ENCODE measurements at places on chromosomes 12 and 14.

- DNase-seq, result no peak
Observed at GRCh38 chr14:91732439-91732838, 553 bp upstream of the CATSPERB start.

DNA sequence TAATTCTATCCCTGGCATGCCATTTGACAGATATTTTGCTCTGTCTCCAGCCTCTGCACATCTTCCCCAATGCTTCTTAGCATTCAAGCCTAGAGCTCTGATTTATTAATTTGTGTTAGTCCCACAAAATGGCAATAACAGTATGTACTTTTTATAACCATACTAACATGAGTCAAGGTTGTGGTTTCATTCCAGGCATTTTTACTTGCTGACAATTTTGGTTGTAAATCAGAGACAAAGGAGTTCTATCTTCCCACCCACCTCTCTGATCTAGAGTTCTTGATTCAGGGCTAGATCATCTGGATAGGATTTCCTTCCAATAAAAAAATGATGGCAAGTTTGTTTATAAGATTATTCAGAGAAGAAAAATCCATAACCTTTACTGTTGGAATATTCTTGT, 18.5 kb upstream of the CISTR start:
- DNase-seq, result no peak

DNA sequence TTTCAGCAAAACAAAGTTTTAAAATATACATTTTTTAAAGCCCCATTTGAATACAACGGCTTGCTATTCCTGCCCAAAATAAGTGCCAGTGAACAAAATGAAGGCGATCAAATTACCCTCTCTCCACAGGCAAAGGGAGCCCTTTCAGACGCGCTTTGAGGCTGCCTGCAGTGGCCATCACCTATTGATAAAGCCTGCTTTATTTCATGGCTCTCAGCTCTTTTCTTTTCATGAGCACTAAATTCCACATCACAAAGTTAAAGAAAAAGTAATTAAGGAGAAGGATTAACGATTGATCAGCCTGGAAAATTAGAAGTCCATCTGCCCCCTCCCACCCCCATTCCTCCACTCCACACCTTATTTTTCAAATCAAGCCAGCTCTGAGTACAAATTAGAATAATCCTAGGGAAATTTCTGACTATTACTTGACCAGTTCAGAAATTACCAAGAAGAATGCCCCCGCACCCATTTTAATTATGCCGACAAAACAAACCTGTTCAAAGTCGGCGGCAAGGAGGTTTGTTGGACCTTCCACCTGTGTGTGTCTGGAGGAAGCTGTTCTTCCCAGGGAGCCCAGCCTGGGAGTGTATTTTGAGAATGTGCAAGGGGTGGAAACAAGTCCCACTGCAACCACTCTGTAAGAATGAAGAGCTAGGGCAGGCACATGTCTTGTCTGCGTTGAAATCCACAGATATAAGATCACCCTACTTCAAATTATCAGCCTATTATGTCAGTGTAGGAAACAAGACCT, 64.2 kb upstream of the RIC8B start:
- no peak for DNase-seq

DNA sequence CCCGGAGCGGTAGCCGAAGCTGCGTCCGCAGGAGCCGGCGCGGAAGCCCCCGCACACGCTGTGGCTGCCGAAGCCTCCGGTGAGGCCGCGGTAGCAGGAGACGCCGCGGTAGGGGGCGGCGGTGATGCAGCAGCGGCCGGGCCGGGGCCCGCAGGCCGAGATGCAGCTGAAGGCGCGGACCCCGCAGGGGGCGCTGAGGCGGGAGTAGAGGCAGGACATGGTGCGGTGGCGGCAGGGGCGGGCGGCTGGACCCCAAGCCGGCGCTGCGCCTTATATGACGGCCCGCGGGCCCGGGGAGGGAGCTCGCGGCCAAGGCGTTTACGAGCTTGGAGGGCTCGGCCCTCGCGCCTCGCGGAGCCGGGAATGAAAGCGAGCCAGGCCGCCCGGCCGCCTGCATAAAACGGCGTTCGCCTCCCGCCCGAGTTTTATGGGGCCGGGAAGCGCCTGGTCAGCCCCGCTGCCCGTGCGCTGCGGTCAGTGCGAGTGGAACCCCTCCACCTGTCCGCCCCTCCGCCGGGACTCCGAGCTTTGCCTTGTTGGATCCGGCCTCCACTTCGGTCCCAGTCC, 16.0 kb upstream of the KRT86 start:
- no peak for DNase-seq

DNA sequence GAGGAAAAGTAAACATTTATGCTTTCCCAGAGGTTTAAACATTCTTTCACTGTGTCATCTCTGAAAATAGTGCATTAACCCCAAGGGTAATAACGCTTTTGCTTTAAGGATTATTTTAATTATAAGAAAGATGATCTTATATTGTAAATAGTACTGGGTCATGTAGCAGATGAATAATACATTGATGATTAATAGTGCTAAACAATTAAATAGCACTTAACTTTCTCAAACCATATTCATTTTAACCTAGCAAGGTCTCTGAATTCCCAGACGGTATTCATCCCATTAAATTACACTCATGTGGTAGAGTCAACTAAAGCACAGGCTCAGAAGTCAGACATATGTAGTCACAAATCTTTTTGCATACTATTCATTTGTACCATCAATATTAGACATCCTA, 115.6 kb upstream of the FAR2 start:
- DNase-seq, result no peak

GRCh38 chr12:89251342-89252271, 100.7 kb downstream of the DUSP6 start:
- no peak for DNase-seq

- no peak for DNase-seq
Observed at GRCh38 chr14:104435147-104436046, 144.2 kb upstream of the C14orf180 start.

- no peak for DNase-seq
Observed at GRCh38 chr14:42095155-42095554, 488.5 kb downstream of the LRFN5 start.

DNA sequence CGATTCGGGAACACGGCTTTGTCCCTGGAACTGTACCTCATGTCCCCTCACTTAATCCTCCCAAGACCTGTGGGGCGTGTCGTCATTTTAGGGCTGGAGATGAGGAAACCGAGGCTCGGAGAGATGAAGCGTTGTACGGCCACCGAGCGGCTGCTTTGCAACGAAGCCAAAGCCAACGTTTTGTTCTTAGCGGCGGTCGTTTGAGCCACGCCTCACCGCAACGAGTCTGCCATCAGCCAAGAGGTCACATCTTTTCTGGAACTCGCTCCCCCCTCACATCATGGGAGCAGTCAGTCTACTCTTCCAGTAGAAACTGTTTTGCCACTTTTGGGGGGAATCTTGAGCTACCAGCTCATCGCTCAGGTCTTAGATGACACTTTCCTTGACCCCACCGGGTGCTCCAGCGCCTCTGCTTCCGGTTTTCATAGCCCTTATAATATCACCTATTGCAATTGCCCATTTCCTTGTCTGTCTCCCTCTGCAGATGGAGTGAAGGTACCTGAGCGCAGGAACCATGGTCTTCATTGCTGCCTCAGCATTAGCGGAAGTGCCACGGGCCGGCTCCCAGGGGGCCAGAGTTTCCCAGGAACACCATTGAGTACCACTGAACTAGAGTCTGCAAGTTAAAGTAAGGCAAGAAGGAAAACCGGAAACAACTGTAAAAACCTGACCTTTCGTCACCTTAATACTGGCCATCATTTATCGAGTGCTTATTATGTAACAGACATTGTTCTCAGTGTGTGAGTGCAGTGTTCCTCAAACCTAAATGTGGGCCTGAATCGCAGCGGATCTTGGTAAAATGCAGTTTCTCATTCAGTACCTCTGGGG, 19.6 kb downstream of the NINJ2 start:
- DNase-seq, result no peak

DNA sequence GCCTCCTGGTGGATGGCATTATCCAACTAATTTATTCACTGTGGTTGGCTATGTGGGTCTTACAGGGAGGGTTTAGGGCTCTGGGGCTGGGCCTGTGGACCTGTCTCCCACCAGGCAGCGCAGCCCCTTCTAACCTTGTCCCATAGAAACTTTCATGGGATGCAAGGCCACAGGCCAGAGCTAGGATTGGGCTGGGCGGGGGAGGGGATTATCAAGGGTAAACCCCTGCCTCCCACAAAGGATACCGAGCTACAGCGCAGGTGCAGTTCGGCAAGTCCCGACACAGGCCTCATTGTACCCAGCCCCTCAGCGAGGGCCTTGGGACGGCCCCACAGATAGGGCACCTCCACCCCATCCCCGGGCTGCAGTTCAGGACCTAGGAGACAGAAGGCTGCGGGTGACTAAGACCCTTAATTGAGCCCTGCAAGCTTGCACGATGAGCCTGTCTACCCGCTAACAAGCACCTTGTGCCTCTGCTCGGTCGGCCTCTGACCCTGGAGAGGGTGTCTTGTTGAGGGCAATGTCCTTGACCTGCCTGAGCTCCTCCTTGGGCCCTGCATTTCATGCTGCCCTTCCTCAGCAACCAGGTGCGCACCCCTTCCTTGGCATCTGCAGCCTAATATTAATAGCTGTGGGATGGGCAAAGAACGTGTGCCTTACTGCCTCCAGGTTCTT, 46.7 kb downstream of the PSMA6 start:
- DNase-seq, result no peak

DNA sequence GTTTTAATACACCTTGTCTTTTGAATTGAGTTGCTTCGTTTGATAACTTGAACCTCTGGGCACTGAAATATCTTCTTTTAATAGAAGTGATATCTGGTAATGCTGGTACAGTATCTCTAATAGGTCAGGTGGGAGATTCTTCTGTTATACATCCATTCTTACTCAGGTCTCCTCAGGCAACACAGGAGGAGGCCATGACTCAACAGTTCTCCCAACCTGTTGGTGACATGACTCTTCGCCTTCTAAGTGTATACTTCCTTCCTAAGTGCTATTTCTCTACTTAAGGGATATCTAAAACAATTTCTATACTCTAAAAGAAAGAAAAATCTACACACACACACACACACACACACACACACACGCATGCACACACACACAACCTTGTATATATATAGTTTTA, 509.1 kb downstream of the PCNX1 start:
- no peak for DNase-seq
